Transverse colon (tissue), 4 donors: ENCODE measurements at places on chromosomes 4 and X. TPM values are rescaled to one million over a fixed set of nuclear protein-coding genes. Genes with fewer than 3 reads are reported as not detected.

The BCLAF3 gene
- total RNA-seq, result 20.6 TPM

The DRD5 gene
- total RNA-seq, result not detected

- no peak overlapping the region for H3K27ac ChIP-seq
Measured at GRCh38 chrX:39903343-39903742, 194.4 kb downstream of the BCOR start.

The F8A2 gene
- total RNA-seq, result 90.8 TPM

DNA sequence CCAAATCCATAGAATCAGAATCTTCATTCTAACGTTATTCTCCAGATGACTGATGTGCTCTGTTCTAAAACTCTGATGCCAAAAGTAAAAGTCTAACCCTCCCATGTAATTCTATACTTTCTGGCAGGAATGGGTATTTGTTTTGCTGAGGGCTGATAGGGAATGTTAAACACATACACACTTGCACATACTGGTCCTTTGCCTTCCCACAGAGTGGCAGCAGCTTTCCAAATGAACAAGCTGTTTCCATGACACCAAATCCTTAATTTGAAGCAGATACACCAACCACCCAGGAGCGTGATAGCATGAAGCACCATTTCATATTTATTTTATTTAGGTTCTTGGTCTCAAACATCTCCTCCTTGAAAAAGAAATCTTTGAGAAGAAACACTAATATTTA lies 155.5 kb upstream of the PRDX4 start:
- no peak overlapping the region for H3K27ac ChIP-seq
- no peaks in the 10 kb centered on the region for H3K36me3 ChIP-seq
- no peak for DNase-seq
- H3K4me1 ChIP-seq, result no peaks in the 10 kb centered on the region
- H3K4me3 ChIP-seq, result no peak overlapping the region

The ADH7 gene
- total RNA-seq, result not detected
